ENCODE measurements at places on chromosomes 12 and 14.

DNA sequence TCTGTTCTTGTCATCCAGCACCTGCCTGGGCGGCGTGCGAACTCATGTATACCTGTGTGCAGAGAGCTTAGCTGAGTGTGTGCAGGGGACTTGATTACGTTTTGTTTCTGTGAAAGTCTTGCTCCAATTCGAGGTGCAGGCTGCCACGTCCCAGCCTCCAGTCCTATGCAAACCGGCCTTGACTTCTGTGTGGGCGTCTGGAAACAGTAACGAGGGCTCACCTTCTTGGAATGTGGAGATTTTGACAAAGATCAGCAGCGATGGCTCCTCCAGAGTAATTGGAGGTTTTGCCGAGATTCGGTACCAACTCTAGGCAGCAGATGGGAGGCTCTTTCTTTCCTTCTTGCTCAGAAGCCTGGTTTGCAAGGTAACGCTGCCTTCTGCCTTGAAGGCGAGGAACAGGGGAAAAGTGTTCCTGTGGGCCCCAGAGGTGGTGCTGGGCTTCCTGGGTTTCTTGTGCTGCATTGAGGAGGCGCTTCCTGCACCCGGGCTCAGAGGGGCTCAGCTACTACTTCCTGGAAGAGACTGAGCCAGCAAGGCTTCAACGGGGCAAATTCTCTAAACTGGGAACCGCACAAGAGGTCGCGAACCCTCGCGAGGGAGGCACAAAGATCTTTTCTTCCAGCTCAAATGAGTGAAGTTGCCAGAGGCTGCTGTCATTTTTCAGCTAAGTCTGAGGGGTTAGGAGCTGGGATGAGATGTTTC lies 249.0 kb downstream of the AACS start:
- no peak for DNase-seq

GRCh38 chr12:115794659-115795081 lies 482.8 kb downstream of the MED13L start:
- peak; percentile 1 for DNase-seq

DNA sequence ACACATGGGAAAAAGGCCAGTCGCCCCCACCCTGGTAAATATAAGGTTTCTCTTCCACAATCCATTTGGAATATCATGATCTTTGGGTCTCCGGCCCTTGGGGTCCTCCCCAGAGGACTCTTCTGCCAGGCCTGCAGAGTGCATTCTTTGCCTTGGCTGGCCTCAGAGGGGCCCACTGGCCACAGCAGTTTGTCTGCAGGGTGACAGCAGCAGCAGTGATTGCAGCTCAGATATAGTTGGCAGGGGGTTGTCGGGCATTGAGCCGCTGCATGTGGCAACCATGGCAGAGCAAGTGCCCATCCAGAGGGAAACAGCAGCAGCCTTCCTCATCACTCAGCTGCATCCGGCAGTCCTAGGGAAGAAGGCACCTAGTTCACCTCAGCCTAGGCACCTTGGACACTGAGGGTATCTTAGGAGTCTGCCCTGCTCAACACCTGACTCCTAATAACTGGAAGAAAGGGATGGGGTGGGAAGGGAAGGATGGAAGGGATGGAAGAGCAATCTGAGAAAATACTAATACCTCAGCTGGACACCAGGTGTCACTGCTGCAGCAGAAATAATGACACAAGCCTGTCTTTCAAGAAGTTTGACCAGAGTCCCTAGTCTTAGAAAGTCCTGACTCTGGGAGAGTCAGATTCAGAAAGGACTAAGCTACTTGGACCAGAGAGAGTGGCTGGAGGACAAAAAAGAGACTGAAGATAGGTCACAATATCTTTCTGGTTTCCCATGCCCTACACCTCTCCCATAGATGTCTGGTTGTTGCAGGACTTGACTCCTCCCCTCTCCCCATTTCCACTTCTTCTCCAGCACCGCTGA lies 8.9 kb downstream of the AJUBA start:
- DNase-seq: peak; percentile 16

GRCh38 chr14:36971263-36971855 lies 201.0 kb downstream of the SLC25A21 start:
- DNase-seq: no peak

DNA sequence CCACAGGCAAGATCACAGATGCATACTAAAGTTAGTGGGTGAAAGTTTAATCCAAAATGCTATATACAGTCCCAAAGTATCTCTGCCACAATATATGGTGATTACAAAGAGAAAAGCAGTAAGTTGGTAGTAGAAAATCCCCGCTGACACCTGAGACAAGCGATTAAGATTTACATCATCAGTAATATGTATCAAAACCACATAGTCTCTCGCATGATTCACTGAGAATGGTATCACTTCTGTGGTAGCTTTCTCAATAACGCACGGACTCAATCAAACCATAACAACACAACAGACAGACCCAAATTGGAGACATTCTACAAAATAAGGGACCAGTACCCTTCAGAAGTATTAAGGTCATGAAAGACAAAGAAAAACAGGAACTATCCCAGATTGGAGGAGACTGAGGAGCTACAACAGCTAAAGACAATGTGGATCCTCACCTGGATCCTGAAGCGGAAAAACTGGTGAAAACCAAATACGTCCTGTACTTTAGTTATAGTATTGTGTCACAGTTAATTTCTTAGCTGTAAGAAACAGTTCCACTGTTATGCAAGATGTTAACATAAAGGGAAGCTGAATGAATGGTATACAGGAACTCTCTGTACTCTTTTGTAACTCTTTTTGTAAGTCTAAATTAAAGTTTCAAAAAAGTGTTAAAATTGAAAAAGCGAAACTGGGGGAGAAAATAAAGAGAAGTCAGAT lies 51.0 kb downstream of the SPTLC2 start:
- DNase-seq: no peak

- DNase-seq: no peak
Measured at GRCh38 chr12:108117163-108117849, 11.8 kb upstream of the WSCD2 start.

- DNase-seq: no peak
Measured at GRCh38 chr14:76123426-76124225, 28.1 kb upstream of the GPATCH2L start.

GRCh38 chr14:22070119-22070982 lies 396.7 kb upstream of the OR4E1 start:
- DNase-seq: no peak

DNA sequence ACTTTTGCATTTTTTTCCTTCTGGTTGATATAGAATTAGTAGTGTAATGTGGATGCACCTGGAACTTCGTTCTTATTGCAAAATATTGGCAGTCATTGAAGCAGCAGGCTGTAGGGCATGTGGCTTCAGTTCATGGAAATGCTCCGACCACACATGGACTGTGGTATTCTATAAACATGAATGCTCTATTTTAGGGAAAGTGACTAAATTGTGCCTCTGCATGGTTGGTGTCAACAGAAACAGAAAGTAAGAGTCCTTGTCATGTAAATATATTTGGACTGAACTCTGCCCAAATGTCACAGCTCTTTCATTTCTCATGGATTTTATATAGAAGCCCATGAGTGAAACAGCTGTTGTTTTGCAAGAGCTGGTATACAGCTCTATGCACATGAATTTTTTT lies 917.0 kb downstream of the LRFN5 start:
- no peak for DNase-seq

DNA sequence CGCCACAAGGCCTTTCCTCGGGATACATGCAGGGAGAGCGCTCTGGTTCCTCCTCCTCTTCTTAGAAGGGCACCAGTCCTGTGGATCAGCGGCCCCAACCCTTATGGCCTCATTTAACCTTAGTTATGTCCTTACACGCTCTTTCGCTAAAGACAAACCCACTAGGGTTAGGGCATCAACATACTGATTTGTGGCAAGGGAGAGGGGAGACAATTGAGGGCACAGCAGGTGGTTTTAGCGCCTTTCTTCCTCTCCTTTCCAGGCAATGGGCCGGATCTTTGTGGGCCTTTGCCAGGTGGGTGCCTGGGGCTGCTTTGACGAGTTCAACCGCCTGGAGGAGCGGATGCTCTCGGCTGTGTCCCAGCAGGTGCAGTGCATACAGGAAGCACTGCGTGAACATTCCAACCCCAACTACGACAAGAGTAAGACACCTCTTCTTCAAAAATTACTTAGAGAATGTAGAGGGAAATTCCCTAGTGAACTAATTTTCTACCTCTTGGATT lies 43.6 kb downstream of the DYNC1H1 start:
- DNase-seq: no peak

- no peak for DNase-seq
Measured at GRCh38 chr12:131783915-131784541, 44.2 kb upstream of the MMP17 start.

Data from COR-L47 (cell line).